ENCODE measurements at places on chromosomes 12 and 14.

GRCh38 chr12:48997719-48998496, 1.3 kb downstream of the DDN start:
- peak; percentile 68 for DNase-seq

- DNase-seq, result no peak
Measured at GRCh38 chr12:89062996-89063395, 289.3 kb downstream of the DUSP6 start.

GRCh38 chr14:105204206-105204930, 23.3 kb upstream of the NUDT14 start:
- no peak for DNase-seq

DNA sequence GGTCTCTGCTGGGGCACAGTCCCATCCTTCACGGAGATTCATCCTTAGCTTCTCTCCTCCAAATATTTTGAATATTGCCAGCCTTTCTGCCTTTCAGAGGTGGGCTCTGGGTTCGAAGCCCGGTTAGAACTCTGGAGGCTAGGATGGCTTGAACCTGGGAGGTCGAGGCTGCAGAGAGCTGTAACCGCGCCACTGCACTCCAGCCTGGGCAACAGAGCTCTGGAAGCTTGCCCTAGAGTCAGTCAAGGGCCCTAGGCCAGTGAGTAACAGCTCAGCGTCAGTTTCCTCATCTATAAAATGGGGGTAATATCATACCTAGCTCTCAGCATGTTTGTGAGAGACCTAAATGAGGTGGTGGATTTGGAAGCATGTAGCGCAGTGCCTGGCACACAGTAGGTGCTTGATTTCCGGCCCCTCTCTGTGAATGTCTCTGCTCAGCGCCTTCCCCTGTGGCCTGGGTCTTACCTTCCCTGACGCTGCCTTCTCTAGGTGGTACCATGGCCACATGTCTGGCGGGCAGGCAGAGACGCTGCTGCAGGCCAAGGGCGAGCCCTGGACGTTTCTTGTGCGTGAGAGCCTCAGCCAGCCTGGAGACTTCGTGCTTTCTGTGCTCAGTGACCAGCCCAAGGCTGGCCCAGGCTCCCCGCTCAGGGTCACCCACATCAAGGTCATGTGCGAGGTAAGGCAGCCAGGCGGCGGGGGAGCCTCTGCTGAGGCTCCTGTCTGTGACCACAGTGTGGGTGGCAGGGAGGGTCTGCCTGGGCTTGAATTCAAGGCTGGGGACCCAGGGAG, 3.4 kb downstream of the PTPN6 start:
- DNase-seq, result no peak

- DNase-seq, result no peak
Measured at GRCh38 chr12:58880639-58881038, 39.7 kb downstream of the LRIG3 start.
